ENCODE measurements at places on chromosomes 16 and 17.

DNA sequence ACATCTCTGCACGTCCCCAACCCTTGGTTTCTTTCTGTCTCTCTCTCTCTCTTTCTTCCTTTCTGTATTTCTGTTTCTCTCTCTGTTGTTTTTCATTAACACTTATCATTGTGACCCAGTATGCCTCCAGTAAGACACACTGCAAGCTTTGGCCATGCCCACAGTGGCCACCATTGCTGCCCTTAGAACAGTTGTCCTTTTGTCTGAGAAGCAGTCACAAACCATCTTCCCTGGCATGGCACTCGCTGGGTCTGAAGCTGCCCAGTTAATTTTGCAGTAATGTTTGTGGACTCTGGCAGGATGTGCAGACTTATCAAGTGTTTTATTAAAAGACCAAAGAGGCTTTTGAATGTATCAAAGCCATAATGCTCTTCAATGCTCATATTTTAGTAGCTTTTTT, 146.9 kb downstream of the MSI2 start:
- DNase-seq: no peak

- no peak for DNase-seq
These were observed 4.5 kb downstream of the RMI2 start for GRCh38 chr16:11349599-11350276.

GRCh38 chr17:7867881-7868329, 10.1 kb downstream of the CYB5D1 start:
- no peak for DNase-seq

DNA sequence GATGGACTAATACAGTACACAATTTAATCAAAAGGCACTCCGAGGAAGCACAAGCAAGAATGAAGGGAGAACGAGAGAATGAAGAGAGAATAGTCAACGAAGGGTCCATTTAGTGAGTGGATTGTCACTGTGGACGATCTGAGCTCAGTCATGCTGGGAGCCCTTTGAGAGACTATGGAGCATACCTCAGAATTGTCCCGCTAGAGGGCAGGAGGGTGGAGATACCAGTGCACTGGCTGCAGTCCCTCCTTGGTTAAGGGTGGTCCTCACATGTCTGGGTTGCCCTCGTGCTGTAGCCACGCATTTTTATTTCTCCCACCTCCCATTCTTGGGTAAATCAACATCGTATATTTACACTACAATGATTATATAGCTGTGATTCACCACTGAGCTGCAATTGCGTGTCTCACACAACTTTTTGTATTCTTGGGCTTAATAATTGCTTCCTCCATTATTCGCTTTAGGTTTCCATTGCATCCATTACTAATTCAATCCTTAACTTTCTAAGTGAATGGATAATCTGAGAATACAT, 33.2 kb upstream of the FAM20A start:
- DNase-seq: no peak

DNA sequence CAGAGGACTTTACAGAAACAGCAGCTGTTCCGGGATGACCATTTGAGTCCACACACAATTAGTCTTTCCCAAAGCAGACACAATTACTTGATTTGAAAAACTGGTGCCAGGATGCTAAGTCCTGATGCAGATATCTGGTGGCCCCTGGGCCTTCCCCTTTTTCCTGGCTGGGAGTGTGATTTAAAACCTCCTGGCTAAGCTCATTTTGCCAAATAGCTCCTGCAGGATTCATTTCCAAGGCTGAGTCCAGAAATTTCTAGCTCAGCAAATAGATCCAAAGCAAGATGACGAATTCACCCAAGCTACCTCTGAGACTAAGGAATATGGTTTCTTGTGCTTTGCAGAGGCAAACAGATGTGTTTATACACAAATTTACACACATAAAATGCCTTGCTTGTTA, 422.2 kb downstream of the CA10 start:
- no peak for DNase-seq

- no peak for DNase-seq
These were observed 14.2 kb downstream of the SNF8 start for GRCh38 chr17:48930435-48930873.

DNA sequence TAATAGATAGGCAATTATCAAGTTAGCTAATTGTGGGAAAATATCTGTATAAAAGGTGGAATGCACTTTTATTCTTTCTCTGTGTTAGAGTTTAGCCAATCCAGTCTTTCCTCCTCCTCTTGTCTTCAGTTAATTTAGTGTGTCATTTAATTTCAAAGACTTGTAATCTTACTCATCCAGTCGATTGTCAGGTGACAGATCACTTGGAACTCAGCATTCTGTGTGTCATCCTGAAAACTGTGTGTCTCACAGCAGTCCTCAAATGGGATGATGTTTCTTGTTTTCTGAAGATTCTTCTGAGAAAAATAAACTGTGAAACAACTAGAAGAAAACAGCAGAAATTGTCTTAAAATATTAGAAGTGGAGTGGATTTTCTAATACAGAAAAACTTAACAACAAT, 290 bp upstream of the KRTAP4-1 start:
- no peak for DNase-seq

GRCh38 chr16:78506367-78507193, 407.1 kb downstream of the WWOX start:
- DNase-seq: no peak

DNA sequence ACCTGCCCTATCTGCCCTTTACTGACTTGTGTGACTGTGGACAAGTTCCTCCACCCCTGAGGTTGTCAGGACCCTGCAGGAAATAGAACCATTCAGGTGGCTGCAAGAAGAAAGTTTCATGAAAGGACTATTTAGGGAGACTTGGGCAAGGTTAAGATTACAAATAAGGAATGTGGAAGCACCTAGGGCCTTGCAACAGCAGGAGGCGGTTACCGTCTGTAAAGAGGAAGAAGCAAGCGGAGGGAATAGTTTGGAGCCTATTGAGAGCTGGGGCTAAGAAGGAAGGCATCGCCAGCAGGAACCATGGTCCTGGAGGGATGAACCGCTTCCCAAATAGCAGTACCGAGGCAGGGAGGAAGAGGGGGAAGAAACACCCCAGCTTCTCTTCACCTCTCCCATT, 132.4 kb downstream of the PRKCB start:
- no peak for DNase-seq

GRCh38 chr17:12646761-12647422, 18.8 kb upstream of the MYOCD start:
- no peak for DNase-seq

DNA sequence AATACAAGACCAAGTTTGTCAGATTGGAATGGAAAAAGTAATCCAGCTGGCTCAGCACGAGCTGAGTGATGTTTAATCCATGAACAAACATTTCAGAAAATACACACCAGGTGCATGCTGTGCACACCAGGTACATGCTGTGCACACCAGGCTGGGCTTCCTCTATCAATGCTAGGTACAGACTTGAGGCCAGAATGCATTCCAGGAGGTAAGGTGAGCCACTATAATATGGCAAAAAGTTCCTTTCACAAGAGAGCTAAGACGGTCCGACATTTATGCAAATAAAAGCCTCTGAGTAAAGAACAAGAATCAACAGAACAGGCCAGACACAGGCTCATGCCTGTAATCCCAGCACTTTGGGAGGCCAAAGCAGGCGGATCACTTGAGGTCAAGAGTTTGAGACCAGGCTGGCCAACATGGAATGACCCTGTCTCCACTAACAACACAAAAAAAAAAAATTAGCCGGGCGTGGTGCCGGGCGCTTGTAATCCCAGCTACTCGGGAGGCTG, 128.2 kb downstream of the ZNF778 start:
- no peak for DNase-seq

GRCh38 chr16:54783226-54783625, 147.4 kb upstream of the IRX5 start:
- no peak for DNase-seq

DNA sequence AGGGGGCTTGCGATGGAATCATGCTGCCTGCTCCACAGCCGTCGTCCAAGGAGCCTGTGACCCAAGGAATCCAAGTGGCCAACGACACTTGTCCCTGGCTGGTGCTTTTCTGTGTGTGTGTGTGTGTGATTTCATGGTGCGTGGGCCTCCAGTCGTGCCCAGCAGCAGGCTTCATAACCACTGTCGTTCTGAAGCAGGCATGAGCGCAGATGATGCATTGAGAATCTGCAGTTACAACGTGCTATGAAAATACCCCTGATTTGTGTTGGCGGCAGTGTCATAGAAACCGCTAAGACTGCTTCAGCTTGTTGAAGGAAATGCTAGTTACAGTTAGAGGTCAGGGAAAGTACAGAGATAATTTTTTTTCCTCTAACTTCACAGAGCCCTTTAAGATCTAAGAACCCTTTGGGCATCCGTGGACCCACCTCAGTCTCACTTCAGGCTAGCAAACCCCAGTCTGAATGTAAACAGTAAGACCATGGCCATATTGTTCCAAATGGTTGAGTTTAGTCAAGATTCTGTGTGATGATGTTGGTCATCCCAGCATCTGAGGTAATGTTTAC, 15.6 kb downstream of the C16orf90 start:
- no peak for DNase-seq

- DNase-seq: no peak
These were observed 42.0 kb upstream of the ETV4 start for GRCh38 chr17:43588121-43588520.

DNA sequence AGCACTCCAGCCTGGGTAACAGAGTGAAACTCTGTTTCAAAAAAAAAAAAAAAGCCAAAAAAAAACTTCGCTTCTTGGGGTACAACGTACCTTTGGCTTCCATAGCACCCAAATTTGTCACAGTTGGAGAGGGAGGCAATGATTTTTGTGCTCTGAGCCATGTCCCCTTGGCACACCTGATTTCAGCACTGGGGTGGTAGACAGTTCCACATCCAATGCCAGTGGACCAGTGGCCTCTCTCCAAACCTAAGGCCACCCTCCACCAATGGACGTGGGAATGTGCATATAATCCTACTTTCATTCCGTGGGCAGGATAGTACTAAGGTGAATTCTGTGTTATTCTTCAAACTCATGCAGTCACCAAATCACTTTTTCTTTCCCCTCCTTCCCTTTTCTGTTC, 47.5 kb downstream of the SALL1 start:
- no peak for DNase-seq

DNA sequence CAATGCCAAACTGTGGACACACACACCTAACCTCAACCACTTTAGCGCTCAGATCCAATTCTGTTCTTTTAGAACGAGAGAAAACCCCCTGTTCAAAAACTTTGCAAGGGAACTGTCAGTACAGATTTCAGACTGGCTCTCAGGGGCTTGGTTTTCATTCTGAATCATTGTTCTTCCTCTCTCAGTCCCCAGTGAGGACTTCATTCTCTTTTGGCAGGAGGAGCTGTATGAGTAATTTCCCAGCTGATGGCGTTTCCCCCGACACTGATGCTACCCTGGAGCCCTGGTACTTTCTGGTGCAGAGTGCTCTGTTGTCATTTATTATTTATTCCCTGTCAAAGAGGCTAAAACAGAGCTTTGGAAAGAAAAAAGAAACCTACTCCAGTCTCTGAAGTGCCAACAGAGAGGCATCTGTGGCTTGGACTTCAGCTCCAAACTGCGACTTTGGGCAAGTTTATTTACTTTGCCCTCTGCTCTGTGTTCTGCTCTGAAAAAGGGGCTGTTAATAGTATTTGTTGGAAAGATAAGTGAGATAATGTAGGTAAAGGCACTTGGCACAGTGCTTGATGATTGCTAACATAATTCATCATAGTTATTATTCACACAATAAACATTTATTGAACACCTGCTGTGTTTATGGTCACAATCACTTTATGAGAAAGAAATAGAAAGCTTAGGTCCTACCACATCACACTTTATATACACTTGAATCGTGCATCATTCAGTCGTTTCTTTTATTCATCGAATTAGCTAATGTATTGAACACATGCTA, 28.3 kb downstream of the ETV4 start:
- no peak for DNase-seq

GRCh38 chr16:85004587-85005205, 6.6 kb downstream of the ZDHHC7 start:
- no peak for DNase-seq

DNA sequence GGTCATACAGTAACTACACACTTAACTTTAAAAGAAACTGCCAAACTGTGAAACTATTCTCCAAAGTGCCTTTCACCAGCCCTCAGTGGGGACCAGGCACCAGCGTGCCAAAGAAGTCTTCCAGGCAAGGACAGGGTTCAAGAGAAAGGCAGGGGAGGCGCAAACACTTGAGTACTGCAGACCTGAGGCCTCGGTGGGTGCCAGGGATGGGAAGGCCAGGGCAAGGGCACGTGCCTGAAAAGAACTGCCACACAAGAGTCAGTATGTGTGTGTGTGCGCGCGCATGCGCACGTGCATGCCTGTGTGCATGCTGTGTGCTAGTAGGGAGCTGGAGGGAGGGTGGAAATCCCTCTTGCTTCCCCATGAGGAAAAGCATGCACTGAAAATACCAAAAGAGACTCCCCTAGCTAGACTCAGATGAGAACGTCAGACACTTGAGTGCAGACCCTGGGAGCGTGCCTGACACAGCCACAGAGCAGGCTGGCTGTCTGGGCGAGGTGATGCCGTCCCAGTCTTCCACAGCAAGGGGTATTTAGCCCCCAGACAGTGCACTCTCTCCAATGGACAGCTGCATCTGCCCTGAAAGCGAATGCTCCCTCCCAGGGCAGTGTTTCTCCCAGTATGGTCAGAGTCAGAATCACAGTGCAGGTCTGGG, 40.1 kb upstream of the GSG1L start:
- DNase-seq: no peak

DNA sequence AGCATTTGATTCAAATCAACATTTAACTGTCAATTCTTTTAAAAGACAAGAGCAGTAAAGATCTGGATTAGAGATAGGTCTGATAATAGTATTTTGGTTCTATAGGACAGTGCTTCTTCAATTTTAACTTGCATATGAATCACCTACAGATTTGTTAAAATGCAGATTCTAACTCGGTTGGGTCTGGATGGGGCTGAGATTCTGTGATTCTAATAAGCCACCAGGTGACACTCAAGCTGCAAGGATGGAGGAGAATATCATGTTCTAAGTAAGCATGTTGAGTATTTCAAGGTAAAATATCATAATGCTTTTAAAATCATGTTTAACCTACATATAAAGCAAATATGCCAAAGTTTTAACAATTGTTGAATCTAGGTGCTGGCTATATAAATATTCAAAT, 15.8 kb downstream of the TSPOAP1 start:
- DNase-seq: no peak

DNA sequence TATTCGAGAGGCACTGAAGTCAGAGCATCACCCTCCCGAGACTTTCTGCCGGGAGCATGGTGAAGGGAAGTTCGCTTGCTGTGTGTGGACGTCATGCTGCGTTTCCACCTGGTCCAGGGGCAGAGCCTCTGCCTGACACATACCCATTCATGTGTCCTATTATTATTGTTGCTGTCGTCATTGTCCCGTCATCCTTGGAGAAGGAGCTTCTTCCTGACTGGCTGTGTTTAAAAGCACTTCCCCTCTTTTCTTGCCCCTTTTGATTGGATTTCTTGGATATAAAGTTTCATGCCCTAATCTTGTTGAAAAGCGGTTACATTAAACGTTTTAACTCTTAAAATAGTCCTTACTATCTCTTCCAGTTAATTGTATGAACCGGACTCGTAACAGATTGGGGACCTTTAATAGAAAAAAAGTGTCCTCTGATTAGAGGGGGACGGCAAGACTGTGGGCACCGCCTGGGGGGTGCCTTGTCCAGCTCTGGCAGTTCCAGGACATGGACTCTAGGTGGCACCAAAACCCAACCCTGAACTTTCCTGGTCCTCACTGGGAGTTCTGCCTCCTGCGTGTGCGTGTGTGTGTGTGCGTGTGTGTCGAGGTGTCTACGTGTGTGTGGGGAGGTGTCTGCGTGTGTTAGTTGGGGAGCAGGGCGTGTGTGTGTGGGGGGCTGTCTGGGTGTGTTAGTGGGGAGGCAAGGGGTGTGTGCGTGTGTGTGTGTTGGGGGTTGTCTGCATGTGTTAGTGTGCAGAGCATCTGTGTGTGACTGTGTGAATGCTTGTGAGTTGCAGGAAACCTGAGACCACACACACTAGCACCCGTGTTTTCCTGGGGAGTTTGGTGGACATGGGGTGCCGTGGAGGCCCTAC, 133.3 kb upstream of the CIBAR2 start:
- DNase-seq: peak; percentile 70

GRCh38 chr17:2943981-2944380, 119.4 kb downstream of the OR1D5 start:
- DNase-seq: no peak
